ENCODE measurements at places on chromosomes 5 and 9. TPM values are rescaled to one million over a fixed set of nuclear protein-coding genes. Genes with fewer than 3 reads are reported as not detected.

- no peak for DNase-seq
Observed at GRCh38 chr5:167790462-167791260, 500.8 kb upstream of the WWC1 start.

DNA sequence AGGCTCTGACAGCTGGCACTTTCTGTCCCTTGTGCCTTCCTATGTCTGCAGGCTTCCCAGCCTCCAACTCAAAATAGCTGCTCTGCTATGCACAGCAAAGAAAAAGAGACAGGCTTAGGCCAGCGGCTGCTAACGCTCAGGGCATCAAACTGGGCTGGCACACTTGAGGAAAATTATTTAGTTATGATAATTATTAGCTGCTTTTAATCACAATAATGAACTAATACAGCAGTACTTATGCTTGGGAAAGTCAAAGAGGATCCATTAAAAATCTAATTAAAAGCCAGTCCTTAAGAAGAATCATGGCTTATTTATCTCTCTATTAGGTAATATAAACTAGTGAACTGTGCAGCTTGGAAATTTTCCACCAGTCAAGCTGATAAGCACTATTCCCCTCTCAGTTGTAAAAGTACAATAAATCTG is 233.2 kb downstream of the SLIT3 start:
- DNase-seq: no peak

DNA sequence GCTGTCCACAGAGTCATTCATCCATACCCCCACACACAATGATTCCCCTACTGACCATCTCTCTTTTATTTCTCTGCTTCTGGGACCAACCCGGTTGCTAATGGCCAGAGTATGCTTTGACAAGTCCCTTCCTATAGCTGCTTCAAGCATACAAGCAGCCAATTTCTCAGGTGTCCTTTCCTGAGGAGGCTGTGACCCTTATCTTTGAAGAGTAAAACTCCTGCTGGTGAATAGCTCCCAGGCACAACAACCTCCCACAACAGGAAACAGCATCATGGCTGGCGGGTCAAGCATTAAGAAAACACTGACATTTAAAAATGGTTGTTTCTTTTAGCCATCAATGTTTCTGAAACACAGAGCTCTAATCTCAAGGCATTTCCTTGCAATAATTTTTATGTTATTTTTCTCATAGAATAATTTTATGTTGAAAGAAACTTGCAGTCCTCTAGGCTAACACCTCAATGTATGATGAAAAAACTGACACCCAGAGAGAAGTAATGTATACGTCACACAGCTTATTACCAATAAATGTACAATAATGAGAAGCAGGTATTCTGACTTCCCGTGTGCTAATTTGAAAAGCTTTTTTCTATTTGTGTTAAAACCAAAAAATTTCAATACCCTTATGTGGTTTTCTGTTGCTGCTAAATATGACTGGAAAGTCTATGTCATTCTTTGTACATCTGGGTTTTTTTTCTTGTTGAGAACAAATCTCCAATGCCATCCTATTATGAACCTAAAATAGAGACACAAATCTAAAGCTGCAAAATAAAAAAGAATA is 7.5 kb upstream of the PAM start:
- DNase-seq: no peak

GRCh38 chr5:109612278-109612905 is 77.3 kb upstream of the MAN2A1 start:
- no peak for DNase-seq

CER1 gene
- total RNA-seq: not detected
